Esophagus mucosa (tissue), 1 donor: ENCODE measurements at places on chromosomes 4 and X.

DNA sequence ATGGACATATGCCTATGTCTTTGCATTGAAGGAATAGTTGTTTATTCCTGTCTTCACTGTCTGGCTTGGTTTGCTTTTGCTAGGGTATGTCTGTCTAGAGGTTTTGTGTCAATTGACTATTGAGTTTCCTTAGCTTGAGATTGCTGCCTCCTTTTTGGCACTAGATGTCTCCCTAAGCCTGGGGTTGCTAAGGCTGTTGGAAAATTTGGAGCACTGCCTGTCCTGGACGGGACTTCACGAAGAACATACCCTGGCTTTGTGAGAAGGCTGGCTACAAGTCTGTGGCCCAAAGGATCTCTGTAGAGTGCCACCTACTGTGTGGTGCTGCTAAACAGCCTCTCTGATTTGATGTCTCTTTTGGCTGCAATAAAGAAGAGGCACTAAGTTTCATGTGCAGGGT, 183.8 kb upstream of the NUDT10 start:
- ATAC-seq = no peak

GRCh38 chr4:186134257-186134656, 29.8 kb downstream of the FAM149A start:
- ATAC-seq = no peak

GRCh38 chr4:120771907-120772306, 150.6 kb downstream of the PRDM5 start:
- ATAC-seq = no peak

DNA sequence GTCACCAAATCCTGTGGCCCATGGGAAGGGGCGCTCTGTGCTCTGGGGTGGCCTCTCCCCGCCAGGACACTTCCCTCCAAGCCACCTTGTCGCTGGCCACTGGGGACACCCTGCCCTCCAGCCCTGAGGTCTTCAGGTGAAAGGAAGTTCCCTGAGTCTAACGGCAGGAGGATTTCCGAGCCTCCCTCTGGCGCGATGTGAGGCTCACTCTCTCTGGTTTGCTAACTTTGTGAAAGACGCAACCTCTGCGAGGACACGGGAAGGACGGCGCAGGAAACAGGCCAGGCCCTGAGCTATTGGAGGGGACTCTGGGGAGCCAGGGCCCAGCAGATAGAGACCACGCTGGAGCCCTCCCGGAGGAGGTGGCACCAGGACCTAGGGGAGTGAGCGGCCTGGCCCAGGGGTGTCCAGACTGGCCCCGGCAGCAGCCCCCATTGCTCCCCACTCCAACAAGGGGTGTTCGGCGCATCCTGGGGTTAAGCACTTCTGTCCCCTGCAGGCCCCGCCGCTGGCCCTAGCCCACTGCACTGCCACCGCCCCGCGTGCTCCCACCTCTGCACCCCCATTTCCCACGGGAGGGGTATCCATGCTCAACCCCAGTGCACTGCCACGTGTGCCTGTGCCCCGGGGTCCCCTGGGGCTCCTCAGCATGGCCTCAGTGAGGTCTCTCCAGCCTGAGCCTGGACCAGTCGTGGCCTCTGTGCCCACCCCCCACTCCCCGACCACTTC, 72.2 kb upstream of the MXD4 start:
- ATAC-seq = no peak

DNA sequence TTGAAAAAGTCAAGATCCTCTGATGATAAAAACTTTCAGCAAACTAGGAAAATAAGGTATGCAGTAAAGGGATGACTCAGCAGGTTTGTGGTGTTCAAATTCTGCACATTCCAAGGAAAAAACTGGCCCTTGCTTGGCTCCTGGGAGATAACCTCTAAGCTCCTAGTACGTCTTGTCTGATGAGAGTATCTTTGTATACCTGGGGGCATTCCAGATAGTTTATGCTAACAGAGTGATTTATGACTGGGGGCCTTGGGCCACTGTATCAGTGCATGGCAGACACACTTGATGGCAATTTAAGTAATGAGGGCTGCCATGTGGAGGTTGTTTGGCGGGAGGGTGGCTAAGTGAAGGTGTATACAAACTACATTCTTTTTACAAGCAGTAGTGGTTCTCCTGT, 56.9 kb downstream of the NSG1 start:
- no peak for ATAC-seq

DNA sequence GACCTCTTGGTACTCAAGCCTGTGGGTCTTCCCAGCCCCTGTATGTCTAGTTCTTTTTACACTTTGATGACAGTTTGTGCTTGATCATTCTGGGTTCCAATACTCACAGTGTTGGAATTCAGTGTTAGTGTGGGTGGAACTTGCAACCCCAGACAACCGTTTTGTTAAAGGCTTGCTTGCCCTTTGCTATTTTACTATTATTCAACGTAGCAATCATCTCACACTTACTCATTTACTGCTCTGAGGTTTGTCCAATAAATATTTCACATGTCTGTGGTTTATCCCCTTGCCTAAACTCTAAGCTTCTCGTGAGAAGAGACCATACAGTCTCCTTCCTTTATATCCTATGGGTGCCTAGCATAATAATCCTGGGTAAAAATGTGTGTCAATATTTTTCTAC, 15.3 kb downstream of the CCNG2 start:
- ATAC-seq = no peak

GRCh38 chr4:107693132-107693531, 26.9 kb downstream of the PAPSS1 start:
- ATAC-seq = no peak

- ATAC-seq = peak; percentile 27
These were observed 194.8 kb downstream of the SOWAHB start for GRCh38 chr4:76703123-76703490.

DNA sequence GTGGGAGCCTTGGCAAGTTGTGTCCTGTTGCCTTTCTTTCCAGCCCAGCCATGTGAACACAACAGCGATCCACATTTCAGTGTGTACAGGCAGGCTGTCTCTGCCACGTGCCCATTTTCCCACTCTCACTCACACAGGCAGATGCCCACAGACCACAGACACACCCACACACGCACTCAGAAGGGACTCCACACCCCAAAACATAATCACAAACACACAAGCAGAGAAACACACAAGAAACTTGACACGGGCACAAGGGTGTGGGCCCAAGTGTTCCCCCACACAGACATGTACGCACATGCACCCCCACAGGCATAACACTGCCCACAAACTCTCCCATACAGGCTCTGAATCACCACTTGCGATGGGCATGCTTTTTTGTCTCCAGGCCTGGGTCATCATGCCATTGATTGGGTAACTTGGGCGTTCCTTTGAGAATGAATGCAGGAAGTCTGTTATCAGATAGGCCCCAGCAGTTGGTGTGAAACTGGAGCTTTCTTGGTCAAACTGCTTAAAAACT, 84.3 kb downstream of the NBDY start:
- peak; percentile 99 for ATAC-seq

GRCh38 chr4:105350859-105351490, 122.9 kb downstream of the PPA2 start:
- no peak for ATAC-seq

DNA sequence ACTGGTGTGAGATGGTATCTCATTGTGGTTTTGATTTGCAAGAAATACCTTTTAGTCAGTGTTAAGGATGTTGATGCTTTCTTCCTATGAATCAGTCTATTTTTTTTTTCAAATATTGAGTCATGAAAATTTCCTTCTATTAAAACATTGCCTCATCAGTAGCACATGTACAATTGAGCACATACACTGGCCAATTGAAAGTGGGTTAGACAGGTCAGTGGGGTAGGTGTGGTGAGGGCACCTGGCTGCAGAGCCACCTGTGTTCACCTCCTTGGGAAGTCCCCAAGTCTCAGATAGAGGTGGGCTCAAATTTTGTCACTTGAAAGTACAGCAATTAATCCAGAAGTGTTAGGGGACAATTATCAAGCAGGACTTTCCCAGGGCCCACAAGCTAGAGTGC, 243.7 kb downstream of the SPRY1 start:
- peak; percentile 70 for ATAC-seq

- ATAC-seq = peak; percentile 81
These were observed 248.9 kb upstream of the UGT8 start for GRCh38 chr4:114349543-114350175.
